ENCODE measurements at places on chromosomes 1 and 21. TPM values are rescaled to one million over a fixed set of nuclear protein-coding genes. Genes with fewer than 3 reads are reported as not detected.

The DMRTA2 gene
- not detected for polyA plus RNA-seq

The APCS gene
- polyA plus RNA-seq, result not detected

The SMIM1 gene
- 1.0 TPM for polyA plus RNA-seq

GRCh38 chr1:45687754-45688740 lies at the start of gene TMEM69:
TMEM69 (plus strand) TSS chr1:45688181; CDS start chr1:45691069, 2,888 bp downstream.
- no peak for DNase-seq

- no peak for DNase-seq
These were observed 65.9 kb downstream of the DNTTIP2 start for GRCh38 chr1:93813076-93813475.

- no peak for DNase-seq
These were observed 13.2 kb downstream of the AMPD2 start for GRCh38 chr1:109632671-109633346.

DNA sequence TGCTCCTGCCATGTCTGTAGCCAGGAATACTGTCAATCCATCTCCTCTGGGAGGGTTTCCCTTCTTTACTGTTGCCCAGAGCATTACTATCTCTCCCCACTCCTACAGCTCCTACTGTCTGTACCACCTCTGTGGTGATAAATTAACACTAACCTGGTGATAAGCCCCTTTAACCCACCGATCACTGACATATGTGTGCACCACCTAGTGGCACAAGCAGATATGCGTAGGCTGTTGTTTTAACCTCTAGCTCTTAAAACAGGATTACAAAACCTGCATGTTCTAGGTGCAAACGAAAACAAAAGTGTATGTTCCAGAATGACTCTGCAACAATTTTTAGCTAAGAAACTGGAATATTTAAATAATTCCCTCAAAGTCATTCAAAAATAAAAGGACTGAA lies 93.9 kb upstream of the BEND5 start:
- no peak for DNase-seq

DNA sequence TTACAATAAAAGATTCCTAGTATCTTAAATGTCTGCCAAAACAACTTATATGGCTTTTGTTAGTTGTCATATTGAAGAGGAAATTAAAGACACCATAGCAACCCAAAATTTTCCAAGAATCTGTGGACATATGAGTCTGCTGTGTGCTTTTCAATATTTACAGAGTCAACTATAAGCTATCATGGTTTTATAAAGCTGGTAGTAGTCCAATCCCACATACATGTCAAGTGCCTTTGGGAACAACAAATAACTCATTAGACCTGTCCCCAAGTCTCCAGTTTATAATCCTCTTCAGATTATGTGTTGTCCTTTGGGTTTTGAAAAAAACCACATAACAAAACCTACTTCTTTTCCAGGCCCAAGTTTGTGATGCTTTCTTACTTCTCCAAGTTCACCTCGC lies 293.8 kb upstream of the USP25 start:
- no peak for DNase-seq

GRCh38 chr1:111221633-111222291 lies 5.8 kb upstream of the CHI3L2 start:
- DNase-seq, result no peak

DNA sequence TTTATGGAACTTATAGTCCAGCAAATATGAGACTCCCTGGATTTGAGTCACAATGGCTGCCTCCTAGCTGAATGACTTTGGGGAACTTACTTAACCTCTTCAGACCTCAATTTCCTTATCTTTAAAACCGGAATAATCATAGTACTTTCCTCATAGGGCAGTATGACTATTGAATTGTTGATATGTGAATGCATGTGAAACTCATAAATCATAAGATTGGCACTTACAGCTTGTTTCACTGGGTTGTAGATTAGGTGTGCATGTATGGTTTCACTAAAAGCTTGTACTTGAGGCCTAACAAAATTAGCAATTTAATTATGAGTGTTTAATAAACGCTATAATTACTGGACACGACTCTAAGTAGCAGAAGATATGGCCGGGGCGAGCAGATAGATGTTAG lies 72.5 kb downstream of the ST6GALNAC5 start:
- no peak for DNase-seq

DNA sequence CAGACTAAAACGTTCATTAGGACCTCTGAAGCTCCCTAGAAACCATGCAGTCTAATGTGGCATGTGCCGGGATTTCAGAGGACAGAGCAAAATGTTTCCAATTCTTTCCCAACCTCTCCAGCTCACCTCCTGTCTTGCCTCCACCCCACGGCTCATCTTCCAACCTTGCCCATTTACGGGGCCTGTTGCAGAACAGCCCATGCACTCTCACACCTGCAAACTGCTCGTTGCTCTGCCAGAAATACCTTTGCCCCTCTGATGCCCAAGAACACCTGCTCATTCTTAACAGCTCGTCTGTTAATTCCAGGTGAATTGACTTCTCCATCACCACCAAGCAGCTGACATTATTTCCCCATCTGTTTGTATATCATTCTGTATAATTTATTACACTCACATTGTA lies 53.9 kb upstream of the LBR start:
- DNase-seq, result no peak

DNA sequence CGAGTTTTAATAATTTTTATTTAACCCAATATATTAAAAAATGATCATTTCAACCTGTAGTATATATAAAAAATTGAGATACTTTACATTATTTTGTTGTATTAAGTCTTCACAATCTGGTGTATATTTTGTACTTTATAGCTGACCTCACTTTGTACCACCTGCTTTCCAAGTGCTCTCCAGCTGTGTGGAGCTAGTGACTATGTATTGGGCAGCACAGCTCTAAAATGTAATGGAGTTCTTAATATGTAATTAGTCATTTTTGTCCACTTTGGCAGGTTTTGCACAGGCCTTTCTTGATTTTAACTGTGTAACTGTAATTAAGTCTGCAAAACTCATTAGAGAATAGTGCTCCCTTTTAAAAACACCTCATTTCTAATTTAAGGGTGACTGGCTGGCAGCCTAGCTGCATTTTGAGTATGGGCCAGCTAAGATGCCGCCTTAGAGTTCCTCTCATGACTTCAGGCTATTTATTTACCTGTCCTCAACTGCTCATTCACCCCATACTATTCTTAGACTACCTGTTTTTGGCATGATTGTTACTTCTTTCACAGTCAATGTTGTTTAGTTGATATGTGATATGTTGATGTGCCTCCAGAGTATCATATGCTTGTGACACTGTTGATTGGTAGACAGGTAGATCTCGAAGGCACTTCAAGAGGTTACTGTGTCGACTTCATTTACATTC lies 43.2 kb downstream of the ZYG11B start:
- no peak for DNase-seq
